ENCODE measurements at places on chromosomes 5 and 9. TPM values are rescaled to one million over a fixed set of nuclear protein-coding genes. Genes with fewer than 3 reads are reported as not detected.

DNA sequence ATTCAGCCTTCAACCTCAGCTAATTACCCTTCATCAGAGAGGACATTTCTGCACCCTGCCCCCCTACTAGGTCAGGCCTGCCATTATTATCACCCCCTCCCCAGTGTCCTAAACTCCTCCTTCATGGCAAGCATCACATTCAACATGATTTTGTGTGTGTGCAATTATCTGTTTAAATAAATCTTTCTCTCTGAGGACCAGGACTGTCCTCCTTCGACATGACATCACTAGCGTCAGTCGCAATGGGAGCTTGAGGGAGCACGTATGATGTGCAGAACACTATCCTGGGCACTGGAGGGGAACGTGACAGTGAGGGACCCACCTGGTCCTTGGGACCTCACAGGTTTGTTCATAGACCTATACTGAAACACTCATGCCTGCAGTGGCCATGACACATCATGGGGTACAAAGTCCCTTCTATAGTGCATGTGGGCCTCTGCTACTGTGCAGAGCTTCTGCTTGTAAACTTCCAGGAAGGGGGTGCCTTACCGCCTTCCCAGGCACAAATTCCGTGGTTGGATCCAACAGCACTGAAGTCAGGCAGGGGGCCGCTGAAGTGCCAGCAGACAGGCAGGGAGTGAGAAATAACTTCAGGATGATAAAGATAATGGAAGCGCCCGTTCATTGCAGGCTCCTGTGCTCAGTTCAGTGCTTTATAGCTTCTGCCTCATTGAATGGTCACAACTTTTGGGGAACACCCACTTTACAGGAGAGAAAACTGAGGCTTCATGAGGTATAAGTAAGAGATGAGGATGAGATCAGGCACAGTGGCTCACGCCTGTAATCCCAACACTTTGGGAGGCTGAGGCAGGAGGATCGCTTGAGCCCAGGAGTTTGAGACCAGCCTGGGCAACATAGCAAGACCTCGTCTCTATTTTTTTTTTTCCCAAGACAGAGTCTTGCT is 36.0 kb upstream of the STXBP1 start:
- DNase-seq = no peak

Gene FOXD4L5
- not detected for total RNA-seq

Gene FAXDC2
- total RNA-seq = 25.4 TPM

DNA sequence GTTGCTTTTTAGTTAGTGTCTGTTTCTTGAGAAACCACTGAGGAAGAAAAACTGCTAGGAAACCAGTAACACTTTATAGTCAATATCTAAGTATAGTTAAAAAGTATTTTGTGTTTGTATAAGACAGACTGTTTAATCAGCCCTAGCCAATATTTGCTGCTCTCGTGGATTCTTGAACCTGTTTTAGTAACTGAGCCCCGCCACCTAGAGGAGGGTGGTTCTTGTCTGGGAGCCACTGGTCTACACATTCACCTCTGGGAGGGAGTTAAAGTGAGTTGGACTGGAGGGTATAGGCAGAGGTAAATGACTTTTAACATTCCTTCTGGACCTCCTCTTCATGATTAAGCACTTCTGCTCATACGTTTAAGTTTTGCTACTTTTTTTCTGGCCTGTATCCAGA is 117.2 kb downstream of the SPATA31D1 start:
- no peak for DNase-seq

DNA sequence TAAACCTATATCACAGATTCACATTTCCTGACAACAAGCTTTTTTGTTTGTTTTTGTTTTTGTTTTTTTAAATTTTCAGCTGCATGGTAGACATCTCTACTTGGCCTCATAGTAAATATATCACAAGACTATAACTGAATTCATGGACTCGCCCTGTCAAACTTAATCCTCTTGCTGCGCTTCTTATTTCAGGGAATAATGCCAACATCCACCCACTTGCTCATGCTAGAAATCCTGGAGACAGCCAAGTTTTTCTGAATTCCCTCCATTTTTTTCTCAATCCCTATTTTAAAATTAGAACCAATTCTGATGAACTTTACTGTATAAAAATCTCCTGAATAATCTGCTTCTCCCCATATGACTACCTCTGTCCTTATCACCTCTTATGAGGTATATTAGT is 283.6 kb upstream of the RPS23 start:
- no peak for DNase-seq

Gene OBP2B
- not detected for total RNA-seq

Gene SLC34A3
- total RNA-seq = not detected

DNA sequence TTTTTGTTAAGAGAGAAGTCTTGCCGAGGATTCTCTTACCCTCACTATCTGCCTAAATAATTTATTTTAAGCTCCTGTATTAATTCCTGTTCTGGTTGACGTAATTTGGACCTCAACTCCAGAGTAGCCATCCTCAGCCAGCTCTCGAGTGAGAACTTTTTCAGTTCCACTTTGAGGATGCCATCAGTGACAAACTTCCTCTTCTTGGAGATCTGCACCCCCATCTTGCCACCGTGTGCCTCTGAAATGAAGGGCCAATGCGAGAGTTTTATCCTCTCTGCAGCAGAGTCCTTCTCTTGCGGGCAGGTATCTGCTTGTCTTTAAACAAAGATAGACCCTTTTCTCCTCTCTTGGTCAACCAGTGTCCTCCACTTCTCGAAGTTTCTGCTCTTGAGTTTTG is 19.5 kb upstream of the TMEM174 start:
- DNase-seq = no peak

DNA sequence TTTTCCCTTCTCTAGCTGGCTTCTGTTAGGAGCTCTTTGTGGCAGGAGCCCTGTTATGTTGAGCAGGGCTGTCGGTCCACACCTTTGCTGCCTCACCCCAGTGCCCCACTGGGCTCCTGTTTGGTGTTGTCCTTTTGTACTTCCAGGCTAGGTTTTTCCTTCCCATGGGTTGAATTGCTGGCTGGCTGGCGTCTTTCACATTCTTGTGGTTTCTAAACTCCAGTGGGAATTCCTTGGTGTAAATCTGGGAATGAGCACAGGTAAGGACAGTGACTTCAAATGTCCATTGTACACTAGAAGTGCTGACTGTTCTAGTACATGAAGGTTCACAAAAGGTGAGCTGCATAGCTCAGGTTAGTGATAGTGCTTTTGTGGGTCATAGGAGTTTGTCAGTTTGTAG is 30.4 kb downstream of the RASGRF2 start:
- no peak for DNase-seq

- no peak for DNase-seq
Measured at GRCh38 chr9:104775574-104775936, 11.6 kb downstream of the NIPSNAP3B start.

DNA sequence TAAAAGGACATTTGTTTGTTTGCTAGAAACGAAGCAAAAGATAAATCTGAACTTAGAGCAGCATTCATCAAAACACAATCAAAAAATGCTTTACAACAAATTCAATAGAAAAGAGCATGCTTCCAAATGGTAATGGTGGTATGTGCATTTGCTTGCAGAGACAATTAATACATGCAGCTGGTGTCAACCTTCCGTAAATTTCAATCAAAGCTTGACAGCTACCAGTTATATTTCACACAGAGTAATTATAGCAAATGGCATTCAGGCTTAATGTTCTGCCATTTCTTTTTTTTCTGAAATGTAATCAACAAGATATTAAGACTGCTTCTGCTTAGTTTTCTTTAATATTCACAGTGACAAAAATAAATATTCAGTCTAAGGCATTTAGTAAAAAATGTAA is 90.6 kb downstream of the AUH start:
- no peak for DNase-seq

Gene IL33
- total RNA-seq = 11.8 TPM

GRCh38 chr5:143436871-143437270 is 33.4 kb upstream of the NR3C1 start:
- no peak for DNase-seq
